ENCODE measurements at places on chromosomes 12 and 14.

- no peak for DNase-seq
Observed at GRCh38 chr12:52870361-52871290, 21.8 kb upstream of the KRT78 start.

DNA sequence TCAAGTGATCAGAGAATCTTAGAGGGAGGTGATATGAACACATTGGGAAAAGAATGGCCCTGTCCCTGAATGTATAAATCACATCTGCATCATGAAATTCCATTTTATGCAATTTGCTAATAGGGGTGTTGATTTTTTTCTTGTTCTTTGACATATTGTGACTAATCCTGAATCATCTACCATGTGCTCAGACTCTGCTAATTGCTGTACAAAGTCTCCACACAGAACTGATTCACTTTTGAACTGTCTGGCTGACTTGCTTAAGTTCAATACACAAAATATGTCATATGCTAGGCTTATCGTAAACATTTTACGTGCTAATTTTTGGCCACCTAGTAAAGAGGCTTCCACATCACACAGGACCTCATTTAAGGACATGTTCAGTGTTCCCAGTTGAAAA is 2.6 kb downstream of the TMEM132D start:
- DNase-seq, result no peak

DNA sequence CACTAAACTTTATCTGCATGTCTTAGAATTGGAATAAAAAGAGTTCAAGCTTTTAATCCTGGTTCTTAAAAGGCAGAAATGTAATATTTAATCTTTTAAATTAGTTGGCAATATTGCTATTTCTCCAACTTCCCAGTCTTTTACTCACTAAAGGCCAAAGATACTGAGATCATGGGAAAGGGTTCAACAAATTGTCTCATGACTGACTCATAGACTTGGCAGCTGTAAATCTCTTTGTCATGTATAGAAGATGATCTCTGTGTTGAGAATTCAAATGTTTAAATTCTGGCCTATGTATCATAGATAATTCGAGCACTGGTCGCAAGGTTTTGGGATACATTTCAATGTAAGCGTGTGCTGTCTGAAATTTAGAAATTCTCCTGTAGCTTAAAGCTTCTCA is 40.1 kb upstream of the STRAP start:
- DNase-seq, result no peak

- DNase-seq, result no peak
Observed at GRCh38 chr12:77821699-77822203, 8.9 kb upstream of the NAV3 start.

DNA sequence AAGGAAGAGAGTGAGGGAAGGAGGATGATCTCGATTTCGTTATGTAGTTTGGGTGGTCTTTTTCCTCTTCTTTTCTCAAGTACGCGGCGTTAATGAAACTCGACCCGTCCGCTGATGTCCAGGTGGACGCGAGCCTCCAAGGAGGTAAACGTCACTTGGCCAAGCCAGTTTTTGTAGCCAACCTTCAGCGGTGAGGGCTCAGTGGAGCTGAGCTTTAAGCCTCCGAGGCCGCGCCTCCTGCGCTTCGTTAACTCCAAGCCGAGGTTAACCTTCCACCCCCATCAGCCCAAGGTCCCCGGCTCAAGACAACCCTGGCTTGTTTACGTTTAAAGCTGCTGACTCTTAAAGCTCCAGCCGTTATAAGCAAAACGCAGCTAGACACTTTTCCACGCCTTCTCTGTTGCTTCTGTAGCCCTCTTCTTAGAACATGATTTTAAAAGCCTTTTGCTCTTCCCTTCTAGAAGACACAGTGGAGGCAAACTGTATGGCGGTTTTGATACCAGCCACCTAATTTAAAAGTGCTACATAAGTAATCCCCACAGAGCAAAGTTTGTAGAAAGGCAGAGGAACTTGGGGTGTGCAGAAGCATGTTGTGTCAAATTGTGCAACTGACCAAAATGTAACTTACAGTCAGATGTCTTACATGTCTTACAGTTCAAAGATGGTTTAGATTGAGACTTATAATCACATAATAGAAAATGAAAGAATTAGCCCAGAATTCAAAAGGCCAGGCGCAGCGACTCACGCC is 923 bp upstream of the ITPR2 start:
- no peak for DNase-seq

DNA sequence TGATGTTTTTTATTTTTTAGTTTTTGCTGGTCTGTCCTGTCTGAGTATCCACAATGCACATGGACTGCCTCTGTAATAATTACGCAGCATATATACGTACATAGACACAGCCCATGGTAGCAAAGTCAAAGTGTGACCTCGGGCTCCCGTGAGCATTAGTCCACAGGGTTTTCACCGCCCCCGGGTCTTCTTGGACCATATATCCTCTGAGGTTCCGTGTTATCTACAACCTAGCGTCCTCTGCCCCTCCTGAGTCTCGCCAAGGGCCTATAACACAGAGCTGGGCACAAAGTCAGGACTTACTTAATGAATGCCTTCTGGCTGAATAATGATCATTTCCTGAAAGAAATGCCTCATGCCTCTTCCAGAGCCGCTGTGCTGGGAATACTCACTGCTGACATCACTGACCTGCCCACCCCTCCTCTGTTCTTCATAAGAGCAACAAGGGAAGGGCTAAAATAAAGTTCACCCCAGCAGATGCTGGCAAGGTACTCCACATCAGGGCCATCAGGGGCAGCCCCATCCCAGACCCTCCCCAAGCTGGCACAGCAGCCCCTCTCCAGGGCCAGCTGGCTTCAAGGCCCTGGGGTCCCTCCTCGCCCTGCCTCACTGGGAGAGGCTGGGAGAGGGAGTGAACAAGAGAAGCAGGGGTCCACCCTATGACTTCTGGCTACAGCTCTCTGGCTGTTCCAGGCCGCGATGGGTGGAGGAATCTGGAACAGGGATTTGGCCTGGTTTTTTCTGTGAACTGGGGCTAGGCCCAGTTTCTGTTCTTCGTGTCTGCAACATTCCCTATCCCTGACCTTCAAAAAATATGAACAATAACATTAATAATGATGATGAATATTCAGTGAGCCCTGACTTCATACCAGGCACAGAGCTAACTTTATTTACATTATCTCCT is 7.9 kb downstream of the HDAC7 start:
- no peak for DNase-seq

- DNase-seq, result no peak
Observed at GRCh38 chr14:51954657-51955056, 34.7 kb upstream of the RTRAF start.

DNA sequence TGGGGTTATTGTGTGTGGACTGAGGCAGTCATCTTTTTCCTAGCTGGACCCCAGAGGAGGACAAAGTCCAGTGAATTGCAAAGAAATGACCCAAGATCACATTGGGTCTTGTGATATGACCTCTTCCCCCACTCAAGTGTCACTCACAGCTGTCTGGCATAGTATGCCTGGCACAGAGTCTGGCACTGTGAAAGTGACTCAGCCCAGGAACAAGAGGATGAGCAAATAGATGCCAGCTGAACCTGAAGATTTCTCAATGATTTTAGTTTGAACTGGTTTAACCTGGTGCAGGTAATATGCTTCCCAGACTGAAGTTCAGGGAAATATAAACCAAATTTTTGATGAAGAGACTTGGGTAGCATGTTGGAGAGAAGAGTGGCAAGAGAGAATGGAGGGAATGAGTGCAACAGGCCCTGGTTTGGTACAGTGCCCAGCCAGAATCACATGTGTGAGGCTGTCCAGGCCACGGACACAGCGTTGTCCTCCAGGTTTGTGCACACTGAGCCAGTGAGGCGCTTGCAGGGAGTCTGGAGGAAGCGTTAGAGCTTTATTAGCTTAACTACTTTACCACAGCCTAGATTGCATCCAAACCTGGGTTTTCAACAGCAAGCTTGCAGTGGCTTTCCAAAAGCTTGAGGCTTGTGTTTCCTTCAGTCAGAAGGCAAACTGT is 332.9 kb downstream of the NUAK1 start:
- no peak for DNase-seq

DNA sequence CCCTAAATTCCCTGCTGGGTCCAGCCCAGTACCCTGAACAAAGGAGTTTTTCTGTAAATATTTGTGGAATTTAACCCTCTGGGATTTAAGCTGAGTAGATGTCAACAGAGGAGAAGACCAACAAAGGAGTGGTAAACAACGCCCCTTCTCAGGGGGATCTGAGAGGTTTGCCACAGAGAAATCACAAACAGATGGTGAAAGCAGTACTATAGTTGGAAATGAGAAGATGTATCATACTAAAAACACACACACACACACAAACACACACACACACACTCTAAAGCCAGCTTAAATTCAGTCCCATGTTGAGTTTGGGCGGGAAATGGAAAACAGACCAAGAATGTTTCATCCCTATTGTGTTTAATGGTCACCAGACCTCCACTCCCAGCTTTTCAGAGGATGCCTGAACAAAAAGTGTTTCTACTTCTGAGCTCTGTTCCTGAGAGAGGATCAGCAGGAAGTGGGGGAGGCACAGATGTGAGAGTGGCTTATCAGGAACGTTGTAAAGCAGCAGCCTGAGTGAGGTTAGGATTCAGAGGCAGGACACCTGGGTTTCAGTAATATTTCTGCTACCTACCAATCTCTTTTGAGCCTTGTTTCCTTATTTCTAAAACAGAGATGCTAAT is 3.2 kb downstream of the BIN2 start:
- no peak for DNase-seq

- no peak for DNase-seq
Observed at GRCh38 chr14:75339059-75339458, 60.4 kb downstream of the FOS start.

GRCh38 chr12:102526656-102527055 is 46.3 kb upstream of the IGF1 start:
- no peak for DNase-seq

DNA sequence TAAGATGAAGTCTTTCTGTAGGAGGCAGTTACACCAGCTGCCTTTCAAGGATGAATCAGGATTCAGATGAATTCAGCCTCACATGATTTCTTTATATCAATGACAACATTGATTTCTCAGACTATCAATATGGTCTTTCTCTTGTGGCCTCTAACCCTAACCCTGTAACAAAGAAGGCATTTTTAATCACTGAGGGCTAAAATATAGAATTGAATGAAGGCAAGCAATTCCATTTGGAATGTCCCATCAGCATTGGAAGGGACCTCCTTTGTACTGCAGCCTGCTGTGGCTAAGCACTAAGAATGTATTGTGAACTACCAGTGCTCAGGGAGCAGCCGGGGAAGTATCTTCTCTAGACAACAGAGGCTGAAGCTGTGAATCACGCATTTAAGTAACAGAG is 90.6 kb upstream of the FRMD6 start:
- DNase-seq, result no peak

GRCh38 chr14:50270932-50271331 is 39.6 kb upstream of the SOS2 start:
- DNase-seq, result no peak

DNA sequence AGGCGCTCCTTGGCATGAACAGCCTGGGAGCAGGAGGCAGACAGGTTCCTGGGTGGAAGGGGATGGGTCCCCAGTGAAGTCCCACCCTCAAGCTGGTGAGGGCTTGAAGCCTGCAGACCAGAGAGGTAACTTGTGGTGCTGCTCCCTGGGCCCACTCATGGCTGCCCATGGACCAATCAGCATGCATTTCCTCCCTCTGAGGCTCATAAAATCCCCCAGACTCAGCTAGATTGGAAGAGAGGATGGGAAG is 50.2 kb downstream of the A2M start:
- DNase-seq, result no peak

- no peak for DNase-seq
Observed at GRCh38 chr14:97788364-97788763, 991.2 kb downstream of the VRK1 start.

- DNase-seq, result no peak
Observed at GRCh38 chr12:108234158-108234557, 105.0 kb downstream of the CMKLR1 start.

DNA sequence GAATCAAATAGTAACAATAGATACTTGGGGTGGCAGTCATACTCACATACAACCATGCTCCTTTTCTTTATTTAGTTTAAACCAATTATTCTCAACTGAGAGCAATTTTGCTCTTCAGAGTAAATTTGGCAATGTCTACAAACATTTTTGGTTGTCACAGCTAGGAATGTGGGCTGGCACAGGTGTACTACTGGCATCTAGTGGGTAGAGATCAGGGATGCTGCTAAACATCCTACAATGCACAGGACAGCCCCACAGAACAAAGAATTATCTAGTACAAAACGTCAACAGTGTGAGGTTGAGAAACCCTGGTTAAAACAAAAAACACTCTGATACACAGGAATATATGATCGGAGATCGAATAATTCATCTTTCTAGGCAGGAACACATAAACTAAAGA is 186.5 kb downstream of the NELL2 start:
- DNase-seq, result no peak

GRCh38 chr14:56119201-56119981 is 1.2 kb downstream of the PELI2 start:
- no peak for DNase-seq

GRCh38 chr12:116236148-116236731 is 41.3 kb downstream of the MED13L start:
- DNase-seq, result peak; percentile 32

- DNase-seq, result peak; percentile 22
Observed at GRCh38 chr12:94644141-94644979, 6.0 kb downstream of the TMCC3 start.

Data from Panc1 (cell line).